ENCODE measurements at places on chromosomes 4 and X. TPM values are rescaled to one million over a fixed set of nuclear protein-coding genes. Genes with fewer than 3 reads are reported as not detected.

The GLUD2 gene
- not detected for total RNA-seq

The MAGEA10 gene
- total RNA-seq: not detected

The CXorf51A gene
- total RNA-seq: not detected

The FABP2 gene
- not detected for total RNA-seq

All from natural killer cell treated with Interleukin-12 subunit alpha and Interleukin-12 subunit beta and Interleukin-15 and Interleukin-18, amount 100 ng/mL, for 72 hours (primary cell).